Fibroblast of the aortic adventitia (primary cell): ENCODE measurements at places on chromosomes 7 and 10. TPM values are rescaled to one million over a fixed set of nuclear protein-coding genes. Genes with fewer than 3 reads are reported as not detected.

GRCh38 chr7:148708026-148708885 is 9.6 kb downstream of the CUL1 start:
- DNase-seq, result no peak

DNA sequence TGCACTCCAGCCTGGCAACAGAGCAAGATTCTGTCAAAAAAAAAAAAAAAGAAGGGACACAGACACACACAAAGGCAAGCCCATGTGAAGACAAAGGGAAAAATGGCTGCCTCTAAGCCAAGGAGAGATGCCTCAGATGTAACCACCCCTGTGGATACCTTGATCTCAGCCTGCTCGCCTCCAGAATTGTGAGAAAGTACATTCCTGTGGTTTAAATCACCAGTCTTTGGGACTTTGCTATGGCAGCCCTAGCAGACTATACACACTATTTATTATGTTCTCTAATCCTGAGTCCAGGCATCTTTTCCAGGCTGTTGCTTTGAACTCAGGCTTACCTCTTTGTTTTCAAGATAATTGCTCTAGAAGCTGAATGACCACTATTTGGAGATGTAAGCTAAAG is 494.3 kb downstream of the GALNT17 start:
- DNase-seq, result no peak

GRCh38 chr7:108376206-108376605 is 80.0 kb downstream of the NRCAM start:
- DNase-seq, result no peak

GRCh38 chr10:17212802-17213221 is 11.3 kb upstream of the TRDMT1 start:
- no peak for DNase-seq

- peak; percentile 55 for DNase-seq
Observed at GRCh38 chr7:80622541-80622940, 15.9 kb upstream of the CD36 start.

GRCh38 chr7:129014501-129015101 is 40.3 kb downstream of the TNPO3 start:
- no peak for DNase-seq

DNA sequence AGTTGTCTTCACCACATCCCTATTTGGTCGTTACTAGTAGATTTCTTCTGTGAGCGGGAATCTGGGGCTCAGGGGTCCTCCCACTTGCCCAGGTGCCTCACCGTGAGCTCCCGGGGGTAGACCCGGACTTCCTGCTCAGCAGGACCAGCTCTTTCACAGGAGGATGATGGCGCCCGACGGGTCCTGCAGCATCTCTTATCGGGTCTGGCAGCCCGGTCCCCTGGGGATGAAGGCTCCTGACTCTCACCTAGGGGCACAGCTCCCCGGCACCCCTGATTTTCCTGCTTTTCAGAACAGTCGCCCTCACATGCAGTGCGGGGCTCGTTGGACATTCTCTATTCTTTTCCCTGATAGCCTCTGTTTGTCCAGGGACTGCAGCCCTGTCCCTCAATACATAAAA is 33.0 kb upstream of the SHH start:
- DNase-seq, result no peak

DNA sequence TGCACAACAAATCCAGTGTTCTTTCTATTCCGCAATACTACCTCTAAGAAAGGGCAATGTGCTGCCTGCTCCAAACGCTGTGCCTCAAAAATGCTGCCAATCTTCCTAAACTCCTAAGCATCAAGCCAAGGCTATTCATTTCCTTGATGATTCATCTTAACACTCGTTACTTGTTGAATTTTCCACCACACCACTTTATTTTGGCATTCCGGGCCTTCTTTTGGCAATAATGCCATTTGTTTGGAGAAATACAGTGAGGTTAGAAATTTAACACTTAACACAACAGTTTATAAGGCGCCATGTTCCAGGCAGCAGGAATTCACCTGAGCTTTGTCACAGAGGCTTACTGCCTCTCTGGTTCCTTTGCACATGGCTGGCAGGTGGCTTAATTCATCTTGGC is 82.6 kb upstream of the ABCB5 start:
- peak; percentile 43 for DNase-seq

- DNase-seq, result peak; percentile 74
Observed at GRCh38 chr10:75283671-75284470, 48.1 kb upstream of the COMTD1 start.

DNA sequence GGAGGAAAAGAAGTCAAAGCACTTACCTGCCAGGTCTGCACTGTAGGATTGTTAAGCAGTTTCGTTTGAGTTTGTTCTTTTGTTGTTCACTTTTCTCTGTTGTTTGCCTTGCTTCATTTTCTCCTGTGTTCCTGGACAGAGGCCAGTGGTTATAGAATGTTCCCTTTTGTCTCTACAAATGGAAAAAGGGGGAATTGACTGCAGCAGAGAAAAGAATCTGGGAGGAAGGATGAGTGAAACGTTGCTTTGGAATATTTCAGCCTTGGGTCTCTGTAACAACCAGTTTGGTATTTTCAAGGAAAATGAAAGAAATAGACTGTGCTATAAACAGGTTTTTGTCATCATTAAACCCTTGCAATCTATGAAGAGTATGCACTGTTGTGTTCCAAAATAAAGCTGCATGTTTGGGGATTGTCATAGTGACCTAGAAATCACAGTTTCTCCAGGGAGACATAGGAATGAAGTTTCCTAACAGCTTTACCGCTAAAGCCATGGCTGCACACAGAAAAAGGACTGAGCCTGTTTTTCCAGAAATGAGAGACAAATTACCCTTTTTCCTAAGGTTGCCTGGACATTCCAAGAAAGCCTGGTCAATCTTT is 60.8 kb upstream of the HABP2 start:
- DNase-seq, result no peak

- DNase-seq, result no peak
Observed at GRCh38 chr10:57973451-57973850, 294.2 kb downstream of the IPMK start.

The GPER1 gene
- 2.9 and 6.4 TPM in 2 replicates for total RNA-seq

The ANKRD30A gene
- total RNA-seq, result not detected in 2 replicates

The CCSER2 gene
- 40.8 and 49.6 TPM in 2 replicates for total RNA-seq

The LIPF gene
- not detected in 2 replicates for total RNA-seq
